ENCODE measurements at places on chromosomes 7 and 10. TPM values are rescaled to one million over a fixed set of nuclear protein-coding genes. Genes with fewer than 3 reads are reported as not detected.
A peak's percentile ranks its signal among the peaks of the same experiment; 100 is the strongest.

GRCh38 chr7:33432821-33433220 lies 303.5 kb downstream of the BBS9 start:
- no peak overlapping the region for H3K4me3 ChIP-seq
- H3K36me3 ChIP-seq = no peaks in the 10 kb centered on the region
- H3K4me1 ChIP-seq = no peaks in the 10 kb centered on the region
- no peak for DNase-seq
- H3K27ac ChIP-seq = no peak overlapping the region
- no peaks in the 10 kb centered on the region for H3K27me3 ChIP-seq

- no peak for DNase-seq
- H3K36me3 ChIP-seq = no peaks in the 10 kb centered on the region
- peaks cover 5% of the 10 kb centered on the region for H3K27me3 ChIP-seq
- no peaks in the 10 kb centered on the region for H3K4me1 ChIP-seq
Observed at GRCh38 chr7:114416129-114416990, 1.7 kb downstream of the FOXP2 start.

GRCh38 chr7:156780724-156781455 lies 112.1 kb downstream of the LMBR1 start:
- H3K36me3 ChIP-seq = no peaks in the 10 kb centered on the region
- no peak overlapping the region for H3K27ac ChIP-seq
- H3K27me3 ChIP-seq = no peaks in the 10 kb centered on the region
- no peak for DNase-seq

DNA sequence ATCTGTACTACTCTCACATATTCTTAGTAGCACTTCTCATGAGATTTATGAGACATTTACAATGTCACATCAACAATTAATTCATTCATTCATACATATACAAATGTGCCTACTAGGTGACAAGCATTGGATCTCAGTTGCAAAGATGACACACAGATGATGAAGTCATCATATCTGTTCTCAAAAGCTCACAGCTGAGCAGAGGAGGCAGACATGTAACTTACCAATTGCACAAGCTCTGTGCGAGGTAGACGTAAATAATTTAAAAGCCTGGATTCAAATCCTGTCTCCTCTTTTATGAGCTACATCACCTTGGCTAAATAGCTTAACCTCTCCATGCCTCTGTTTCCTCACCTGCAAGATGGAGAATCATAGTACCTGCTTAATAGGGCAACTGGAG lies 109.4 kb upstream of the FAM133B start:
- H3K27me3 ChIP-seq = no peaks in the 10 kb centered on the region
- peaks cover 60% of the 10 kb centered on the region for H3K4me1 ChIP-seq
- H3K27ac ChIP-seq = peak overlapping the region; percentile 88

DNA sequence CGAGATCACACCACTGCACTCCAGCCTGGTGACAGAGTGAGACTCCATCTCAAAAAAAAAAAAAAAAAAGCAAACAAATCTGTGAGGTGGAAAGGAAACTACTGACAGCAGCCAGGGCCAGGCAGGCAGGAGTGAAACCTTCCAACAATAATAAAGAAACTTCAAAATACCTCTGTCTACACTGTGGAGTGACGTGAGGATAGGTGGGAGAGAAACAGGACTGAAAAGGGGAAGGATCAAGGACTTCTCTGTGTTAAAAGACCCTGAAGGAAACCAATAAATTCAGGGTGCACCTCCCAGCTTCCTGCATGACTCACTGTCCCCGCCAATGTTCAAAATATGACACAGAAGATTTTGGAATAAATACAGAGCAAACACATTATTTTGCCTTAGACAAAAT lies 82.9 kb downstream of the KIAA1549 start:
- no peak overlapping the region for H3K27ac ChIP-seq
- H3K27me3 ChIP-seq = no peaks in the 10 kb centered on the region
- H3K36me3 ChIP-seq = peaks cover 3% of the 10 kb centered on the region
- no peak overlapping the region for H3K4me3 ChIP-seq

- DNase-seq = no peak
- H3K27me3 ChIP-seq = no peaks in the 10 kb centered on the region
- no peak overlapping the region for H3K4me3 ChIP-seq
Observed at GRCh38 chr7:41586931-41587640, 115.8 kb downstream of the INHBA start.

GRCh38 chr10:86868353-86868752 lies 89.1 kb downstream of the MMRN2 start:
- peaks cover 72% of the 10 kb centered on the region for H3K4me1 ChIP-seq
- no peak overlapping the region for H3K4me3 ChIP-seq
- DNase-seq = no peak
- H3K27me3 ChIP-seq = no peaks in the 10 kb centered on the region
- no peak overlapping the region for H3K27ac ChIP-seq
- H3K36me3 ChIP-seq = no peaks in the 10 kb centered on the region

DNA sequence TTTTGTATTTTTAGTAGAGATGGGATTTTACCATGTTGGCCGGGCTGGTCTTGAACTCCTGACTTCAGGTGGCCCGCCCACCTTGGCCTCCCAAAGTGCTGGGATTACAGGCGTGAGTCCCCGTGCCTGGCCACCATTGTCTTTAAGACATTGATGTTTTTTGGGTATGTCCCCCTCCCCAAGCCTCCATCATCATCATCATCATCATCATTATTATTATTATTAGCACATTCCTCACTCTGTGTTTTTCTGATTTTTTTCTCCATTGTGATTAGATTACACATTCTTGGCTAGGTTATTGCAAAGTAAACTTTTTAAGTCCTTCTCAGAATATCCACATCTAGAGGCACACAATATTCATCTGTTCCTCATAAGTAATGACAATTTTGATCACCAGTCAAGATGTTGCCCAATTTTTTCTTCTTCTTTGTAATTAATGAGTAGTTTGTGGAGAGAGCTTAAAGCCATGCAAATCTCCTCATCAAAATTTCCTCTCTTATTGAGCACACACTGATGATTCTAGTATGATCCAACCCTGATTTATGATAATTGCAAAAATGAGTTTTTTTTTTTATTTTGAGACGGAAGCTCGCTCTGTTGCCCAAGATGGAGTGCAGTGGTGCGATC lies 47.5 kb downstream of the EPC1 start:
- H3K4me3 ChIP-seq = no peak overlapping the region
- no peak overlapping the region for H3K27ac ChIP-seq
- H3K4me1 ChIP-seq = peaks cover 73% of the 10 kb centered on the region
- no peaks in the 10 kb centered on the region for H3K27me3 ChIP-seq

DNA sequence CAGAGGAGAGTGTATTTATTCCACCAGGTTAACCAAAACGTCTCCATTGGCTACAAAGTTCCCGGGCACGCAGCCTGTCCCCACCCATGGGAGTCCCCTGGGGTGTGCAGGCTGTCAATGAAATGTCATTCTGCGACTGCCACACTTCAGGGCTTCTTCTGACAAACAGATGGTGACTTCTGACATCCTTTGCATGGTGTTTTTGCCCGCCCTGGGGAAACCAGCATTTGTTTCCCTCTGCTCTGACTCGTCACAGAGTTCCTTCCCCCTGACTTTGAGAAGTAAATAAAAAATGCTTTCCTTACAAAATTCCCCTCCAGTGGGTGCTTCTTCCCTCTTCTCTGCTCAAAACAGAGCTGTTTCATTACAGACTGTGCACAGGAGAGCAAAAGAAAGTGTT lies 38.2 kb downstream of the TNS3 start:
- peaks cover 7% of the 10 kb centered on the region for H3K4me1 ChIP-seq
- no peak overlapping the region for H3K27ac ChIP-seq
- no peak overlapping the region for H3K4me3 ChIP-seq
- no peak for DNase-seq
- no peaks in the 10 kb centered on the region for H3K36me3 ChIP-seq
- H3K27me3 ChIP-seq = no peaks in the 10 kb centered on the region

DNA sequence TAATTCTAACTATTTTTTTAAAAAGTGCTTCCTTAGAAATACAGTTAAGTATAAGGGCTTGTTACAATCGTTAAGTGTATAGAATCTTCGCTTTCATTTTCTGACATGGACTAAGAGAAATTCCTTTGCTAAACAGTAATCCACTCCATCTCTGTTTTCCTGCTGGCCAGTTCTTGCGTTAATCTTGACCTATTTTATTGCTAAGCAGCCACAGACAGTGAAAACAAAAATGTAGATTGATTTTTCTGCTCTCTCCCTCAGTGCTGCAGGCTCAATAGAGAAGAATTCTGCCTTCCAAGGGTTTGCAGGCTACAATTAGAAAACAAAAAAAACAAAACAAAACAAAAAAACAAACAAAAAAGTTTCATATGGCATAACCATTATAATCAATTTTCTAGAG lies 310.4 kb upstream of the ADARB2 start:
- no peaks in the 10 kb centered on the region for H3K27me3 ChIP-seq
- H3K27ac ChIP-seq = no peak overlapping the region
- no peak overlapping the region for H3K4me3 ChIP-seq
- H3K36me3 ChIP-seq = no peaks in the 10 kb centered on the region

- no peak overlapping the region for H3K27ac ChIP-seq
- no peak for DNase-seq
- H3K27me3 ChIP-seq = peaks cover 45% of the 10 kb centered on the region
- H3K4me3 ChIP-seq = no peak overlapping the region
Observed at GRCh38 chr7:142868188-142868985, 13.5 kb downstream of the EPHB6 start.

- peaks cover 25% of the 10 kb centered on the region for H3K4me1 ChIP-seq
- no peak for DNase-seq
- no peak overlapping the region for H3K4me3 ChIP-seq
- H3K27me3 ChIP-seq = no peaks in the 10 kb centered on the region
Observed at GRCh38 chr10:10662716-10663408, 354.8 kb upstream of the CELF2 start.

DNA sequence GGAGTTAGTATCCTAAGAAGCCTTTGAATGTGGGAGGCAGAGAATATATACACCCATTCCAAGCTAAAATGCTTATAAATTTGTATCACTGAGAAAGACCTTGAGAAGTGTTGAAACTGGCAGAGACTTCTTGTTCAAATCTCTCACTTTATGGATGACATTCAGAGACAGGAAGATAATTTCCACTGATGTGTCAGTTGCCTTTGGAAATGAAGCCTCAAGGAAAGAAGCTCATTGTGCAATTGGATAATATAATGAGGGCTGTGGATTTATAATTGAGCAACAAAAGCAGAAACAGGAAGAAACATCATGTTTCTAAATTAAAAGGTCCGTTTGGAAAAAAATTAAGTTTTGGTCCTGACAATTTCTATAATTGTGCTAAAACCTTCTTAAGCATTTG lies 789.9 kb upstream of the IGFBP3 start:
- H3K36me3 ChIP-seq = no peaks in the 10 kb centered on the region
- peaks cover 13% of the 10 kb centered on the region for H3K4me1 ChIP-seq
- no peak overlapping the region for H3K27ac ChIP-seq
- H3K4me3 ChIP-seq = no peak overlapping the region
- no peak for DNase-seq
- no peaks in the 10 kb centered on the region for H3K27me3 ChIP-seq

GRCh38 chr7:113373863-113374262 lies 255.5 kb upstream of the SMIM30 start:
- no peaks in the 10 kb centered on the region for H3K4me1 ChIP-seq
- H3K4me3 ChIP-seq = no peak overlapping the region
- no peak for DNase-seq

DNA sequence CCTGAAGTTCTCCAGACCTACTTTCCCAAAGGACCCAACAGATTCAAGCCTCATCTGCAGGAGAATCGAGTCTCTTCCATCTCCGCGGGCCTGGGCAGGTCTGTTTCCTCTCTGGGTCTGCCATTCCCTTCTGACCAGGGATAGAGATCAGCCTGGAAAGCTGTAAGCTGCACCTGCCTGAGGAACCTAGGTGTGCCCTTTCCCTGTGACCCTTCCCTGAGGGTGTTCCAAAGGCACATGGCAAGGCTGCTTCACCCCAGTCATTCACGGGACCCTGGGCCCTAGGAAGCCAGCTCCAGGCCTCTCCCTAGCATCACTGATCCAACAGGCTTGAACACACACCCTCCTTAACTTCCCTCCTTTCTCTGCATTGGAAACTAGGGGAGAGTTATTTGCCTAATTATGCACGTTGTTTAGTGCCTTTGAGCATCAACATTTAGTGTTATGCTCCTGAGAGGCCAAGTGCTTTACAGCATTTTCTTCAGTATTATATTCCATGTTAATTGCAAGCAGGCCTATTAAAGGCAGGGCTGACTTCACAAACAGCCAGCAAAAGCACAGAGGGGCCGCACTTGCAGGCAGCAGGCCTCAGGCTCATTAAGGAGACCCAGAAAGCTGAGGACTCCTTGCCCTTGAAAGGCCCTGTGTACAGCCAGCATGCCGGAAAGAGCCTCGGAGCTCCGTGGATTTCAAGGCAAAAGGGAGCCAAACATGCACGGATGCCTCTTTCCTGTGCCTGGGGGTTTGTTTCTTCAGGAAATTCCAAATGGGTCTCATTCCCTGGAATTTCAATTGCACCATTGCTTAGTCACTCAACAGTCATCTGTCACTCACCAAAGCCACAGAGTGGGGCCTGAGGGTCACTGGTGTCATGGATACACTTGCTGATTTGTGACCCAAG lies 91.0 kb upstream of the FAM20C start:
- no peak overlapping the region for H3K27ac ChIP-seq
- H3K36me3 ChIP-seq = no peaks in the 10 kb centered on the region
- no peaks in the 10 kb centered on the region for H3K4me1 ChIP-seq
- H3K4me3 ChIP-seq = no peak overlapping the region
- peaks cover 12% of the 10 kb centered on the region for H3K27me3 ChIP-seq

DNA sequence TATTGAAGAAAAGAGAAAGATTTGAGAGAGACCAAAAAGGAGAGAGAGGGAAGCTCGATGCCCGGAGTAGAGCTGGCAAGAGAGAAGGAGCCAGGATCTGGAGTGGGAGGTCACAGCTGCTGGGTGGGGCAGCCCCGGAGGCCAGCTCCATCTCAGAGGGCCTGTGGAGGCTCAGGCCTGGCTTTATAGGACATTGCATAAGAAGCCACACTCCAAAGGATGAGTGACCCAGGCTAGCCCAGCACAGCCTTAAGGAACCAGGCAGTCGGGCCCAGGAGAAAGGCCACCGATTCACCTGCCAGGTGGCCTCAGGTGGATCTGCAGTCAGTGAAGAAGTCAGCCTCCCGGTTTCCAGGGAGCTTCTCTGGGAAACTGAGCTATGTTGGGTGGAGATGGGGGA lies 676 bp downstream of the PLAC9 start:
- DNase-seq = peak; percentile 66
- peaks cover 14% of the 10 kb centered on the region for H3K27me3 ChIP-seq
- peaks cover 55% of the 10 kb centered on the region for H3K4me1 ChIP-seq
- no peaks in the 10 kb centered on the region for H3K36me3 ChIP-seq
- H3K27ac ChIP-seq = peak overlapping the region; percentile 90
- peak overlapping the region; percentile 67 for H3K4me3 ChIP-seq

DNA sequence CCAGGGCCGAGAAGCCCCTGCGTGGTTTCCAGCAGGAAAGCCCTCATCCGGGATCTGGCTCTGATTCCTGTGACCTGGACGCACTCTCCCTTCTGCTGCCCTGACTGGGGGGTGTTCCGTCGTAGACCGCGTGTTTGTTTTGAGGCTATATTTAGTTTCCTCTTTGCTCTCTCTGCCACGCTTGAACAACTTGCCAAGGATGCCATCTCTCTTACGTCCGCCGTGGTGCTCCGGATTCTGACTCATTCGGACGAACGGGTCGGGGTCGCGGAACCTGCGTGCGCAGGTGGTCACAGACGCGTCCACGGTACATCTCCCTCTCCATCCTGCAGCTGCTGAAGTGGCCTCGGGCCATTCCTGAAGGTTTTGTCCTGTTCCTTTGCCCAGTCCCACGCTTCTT lies 10.4 kb upstream of the SORCS3 start:
- DNase-seq = no peak
- peaks cover 64% of the 10 kb centered on the region for H3K27me3 ChIP-seq
- H3K4me3 ChIP-seq = no peak overlapping the region
- H3K4me1 ChIP-seq = no peaks in the 10 kb centered on the region

GRCh38 chr10:91206427-91206826 lies 14.0 kb upstream of the PCGF5 start:
- H3K36me3 ChIP-seq = no peaks in the 10 kb centered on the region
- no peak overlapping the region for H3K27ac ChIP-seq
- DNase-seq = no peak
- peaks cover 64% of the 10 kb centered on the region for H3K4me1 ChIP-seq

Gene CUBN
- total RNA-seq = 0.44 TPM

Gene TWIST1
- 1.3 TPM for total RNA-seq

Gene KCNMA1
- total RNA-seq = 1.8 TPM

Gene EFCAB10
- total RNA-seq = not detected

Gene FRMPD2
- 0.38 TPM for total RNA-seq

Gene CYP26A1
- not detected for total RNA-seq
